ENCODE measurements at places on chromosomes 12 and 14. TPM values are rescaled to one million over a fixed set of nuclear protein-coding genes. Genes with fewer than 3 reads are reported as not detected.

- H3K4me1 ChIP-seq = peaks cover 9% of the 10 kb centered on the region
- DNase-seq = no peak
- H3K27ac ChIP-seq = no peak overlapping the region
- no peak overlapping the region for H3K4me3 ChIP-seq
- no peaks in the 10 kb centered on the region for H3K36me3 ChIP-seq
Measured at GRCh38 chr12:67057072-67057471, 212.1 kb upstream of the CAND1 start.

B4GALNT1 gene
- 2.4 TPM for total RNA-seq

- no peak overlapping the region for H3K4me3 ChIP-seq
- no peaks in the 10 kb centered on the region for H3K27me3 ChIP-seq
- peak overlapping the region; percentile 89 for H3K27ac ChIP-seq
- no peak for DNase-seq
- no peaks in the 10 kb centered on the region for H3K36me3 ChIP-seq
Measured at GRCh38 chr12:29883941-29884554, 100.3 kb upstream of the TMTC1 start.

DNA sequence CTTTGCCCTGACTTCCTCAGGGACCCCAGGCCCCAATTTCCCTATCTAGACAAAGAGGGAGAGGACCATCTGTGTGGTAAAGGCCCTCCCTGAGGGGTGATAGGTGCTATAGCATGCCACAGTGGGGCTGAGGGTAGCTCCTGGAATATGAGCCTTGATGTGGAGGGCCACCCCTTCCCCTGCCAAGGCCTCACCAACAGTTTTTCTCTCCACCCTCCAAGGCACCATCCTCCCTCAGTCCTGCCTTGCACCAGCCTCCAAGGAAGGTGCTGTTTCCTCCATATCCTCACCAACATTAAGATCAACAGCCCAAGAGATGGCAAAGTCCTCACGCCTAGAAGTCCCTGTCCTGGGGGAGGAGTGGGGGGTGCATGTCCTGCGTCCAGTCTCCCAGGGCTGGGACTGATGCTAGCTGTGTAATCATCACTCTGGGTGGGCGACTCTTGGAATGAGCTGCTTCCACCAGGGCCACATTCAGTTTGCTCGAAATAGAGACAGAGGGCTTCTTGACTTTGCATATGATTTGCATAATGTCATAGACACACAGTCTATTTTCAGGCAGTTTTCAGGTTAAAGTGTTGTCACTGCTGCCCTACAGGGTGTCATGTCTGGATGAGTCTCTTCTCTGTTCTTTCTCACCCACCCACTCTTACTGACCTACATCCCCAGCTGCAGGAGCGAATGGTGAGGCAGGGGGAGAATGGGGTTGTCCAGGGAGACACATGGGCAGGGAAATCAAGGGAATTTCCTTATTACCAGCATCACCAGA lies 17.4 kb downstream of the ACVRL1 start:
- H3K4me3 ChIP-seq = no peak overlapping the region

GZMB gene
- not detected for total RNA-seq

KRT1 gene
- total RNA-seq = not detected

- H3K36me3 ChIP-seq = no peaks in the 10 kb centered on the region
- no peak for DNase-seq
- H3K4me3 ChIP-seq = no peak overlapping the region
- no peaks in the 10 kb centered on the region for H3K27me3 ChIP-seq
Measured at GRCh38 chr12:65902500-65902899, 78.2 kb downstream of the HMGA2 start.

LALBA gene
- not detected for total RNA-seq

GRCh38 chr14:90295870-90296516 lies 35.7 kb downstream of the NRDE2 start:
- H3K36me3 ChIP-seq = peaks cover 3% of the 10 kb centered on the region
- H3K27ac ChIP-seq = no peak overlapping the region
- no peak overlapping the region for H3K4me3 ChIP-seq

DNA sequence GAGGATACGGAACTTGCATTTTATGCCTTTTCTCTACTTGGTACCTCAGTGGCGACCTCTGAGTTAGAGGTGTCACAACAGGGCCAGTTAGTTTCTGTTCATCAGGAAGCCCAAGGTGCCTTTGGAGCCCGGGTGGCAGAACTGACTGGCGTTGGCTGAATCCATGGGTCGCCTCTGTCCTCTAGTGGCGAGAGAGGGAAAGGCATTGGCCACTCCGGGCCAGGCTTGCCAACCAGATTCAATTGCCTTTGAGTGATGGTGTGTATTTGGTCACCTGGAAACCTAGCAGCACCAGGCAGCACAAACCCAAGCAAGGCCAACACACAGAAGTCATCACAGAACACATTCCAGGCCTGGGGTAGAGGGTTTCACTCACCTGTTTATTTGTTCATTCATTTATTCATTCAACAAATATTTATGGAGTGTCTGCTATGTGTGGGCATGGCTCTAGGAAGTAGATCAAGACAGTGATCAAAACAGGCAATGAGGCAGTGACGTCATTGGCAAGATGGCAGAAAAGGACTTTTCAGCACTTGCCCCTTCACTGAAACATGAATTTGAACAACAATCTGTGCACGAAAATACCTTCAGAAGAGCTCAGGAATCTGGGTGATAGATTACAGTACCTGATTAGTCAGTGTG lies 40.5 kb upstream of the KCNA5 start:
- H3K4me3 ChIP-seq = no peak overlapping the region
- DNase-seq = peak; percentile 87
- no peak overlapping the region for H3K27ac ChIP-seq
- H3K4me1 ChIP-seq = no peaks in the 10 kb centered on the region
- no peaks in the 10 kb centered on the region for H3K27me3 ChIP-seq

DNA sequence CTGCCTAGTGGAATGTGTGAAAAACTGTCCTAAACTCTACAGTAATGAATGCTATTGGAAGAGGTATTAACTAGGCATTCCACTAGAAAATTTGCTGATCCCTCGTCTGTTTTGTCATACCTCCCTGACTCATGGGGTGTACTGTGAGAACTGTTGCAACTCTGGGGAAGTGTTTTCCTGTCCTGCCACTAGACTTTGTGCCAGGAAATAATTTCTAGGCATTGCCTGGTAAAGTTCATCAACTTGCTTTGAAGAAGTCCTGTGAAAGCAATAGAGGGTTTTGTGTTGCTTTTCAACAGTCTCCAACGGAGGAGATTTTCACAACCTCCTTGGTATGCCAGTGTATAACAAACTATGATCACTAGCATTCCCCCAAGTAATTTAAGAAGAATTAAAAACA lies 139.9 kb downstream of the AKAP6 start:
- no peak overlapping the region for H3K4me3 ChIP-seq
- no peaks in the 10 kb centered on the region for H3K27me3 ChIP-seq
- no peak for DNase-seq
- H3K36me3 ChIP-seq = no peaks in the 10 kb centered on the region
- no peaks in the 10 kb centered on the region for H3K4me1 ChIP-seq

GRCh38 chr14:94382099-94382715 lies 6.2 kb downstream of the SERPINA1 start:
- H3K27me3 ChIP-seq = no peaks in the 10 kb centered on the region
- no peak overlapping the region for H3K27ac ChIP-seq
- peaks cover 7% of the 10 kb centered on the region for H3K4me1 ChIP-seq
- no peak overlapping the region for H3K4me3 ChIP-seq
- H3K36me3 ChIP-seq = no peaks in the 10 kb centered on the region

PIANP gene
- 2.2 TPM for total RNA-seq

DNA sequence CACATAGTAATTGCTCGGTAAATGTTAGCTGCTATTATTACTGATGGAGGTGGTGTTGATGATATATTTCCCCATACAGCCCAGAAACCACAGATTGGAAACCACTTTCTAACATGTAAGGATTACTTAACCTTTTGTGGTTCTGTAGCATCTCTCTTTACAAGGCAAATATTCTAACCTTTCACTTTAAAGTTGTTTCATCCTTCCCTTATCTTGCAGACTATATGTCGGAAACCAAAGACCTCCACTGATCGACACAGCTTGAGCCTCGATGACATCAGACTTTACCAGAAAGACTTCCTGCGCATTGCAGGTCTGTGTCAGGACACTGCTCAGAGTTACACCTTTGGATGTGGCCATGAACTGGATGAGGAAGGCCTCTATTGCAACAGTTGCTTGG lies 75.8 kb downstream of the FRMD6 start:
- no peak overlapping the region for H3K4me3 ChIP-seq
- no peak for DNase-seq
- H3K27me3 ChIP-seq = no peaks in the 10 kb centered on the region

DNA sequence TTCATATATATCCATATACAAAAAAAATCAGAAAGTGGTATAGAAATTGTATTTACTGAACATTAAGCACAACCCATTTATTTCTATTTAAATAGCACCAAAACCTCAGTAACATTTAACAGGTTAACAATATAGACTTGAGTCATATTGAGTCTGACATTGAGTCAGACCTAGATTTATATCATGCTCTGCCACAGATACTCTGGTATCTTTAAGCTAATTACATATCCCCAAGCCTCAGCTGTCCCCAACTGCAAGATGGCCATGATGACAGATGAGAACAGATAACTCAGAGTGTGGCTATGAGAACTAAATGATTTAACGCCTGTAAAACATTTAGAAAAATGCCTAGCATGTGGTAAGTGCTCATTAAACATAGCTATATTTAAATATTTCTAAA lies 40.3 kb downstream of the IFNG start:
- H3K27me3 ChIP-seq = no peaks in the 10 kb centered on the region
- H3K27ac ChIP-seq = no peak overlapping the region
- no peaks in the 10 kb centered on the region for H3K4me1 ChIP-seq
- no peak overlapping the region for H3K4me3 ChIP-seq
- no peak for DNase-seq
- H3K36me3 ChIP-seq = no peaks in the 10 kb centered on the region
